ENCODE measurements at places on chromosomes 5 and 9. TPM values are rescaled to one million over a fixed set of nuclear protein-coding genes. Genes with fewer than 3 reads are reported as not detected.

Gene F2RL1
- 130 TPM for polyA plus RNA-seq

Gene GADD45G
- 47.8 TPM for polyA plus RNA-seq

Gene ROPN1L
- not detected for polyA plus RNA-seq

Gene CCL27
- polyA plus RNA-seq: 0.81 TPM

Gene SPATA31A3
- not detected for polyA plus RNA-seq

Gene CCL28
- polyA plus RNA-seq: 0.80 TPM

Gene FCHO2
- 6.9 TPM for polyA plus RNA-seq

Gene SLC6A7
- polyA plus RNA-seq: 0.39 TPM
